Activated CD4-positive, CD25-positive, alpha-beta regulatory T cell treated with anti-CD3 and anti-CD28 coated beads, Interleukin-2, amount 50 U/mL, for 72 hours (primary cell): ENCODE measurements at places on chromosomes 6 and 20.

DNA sequence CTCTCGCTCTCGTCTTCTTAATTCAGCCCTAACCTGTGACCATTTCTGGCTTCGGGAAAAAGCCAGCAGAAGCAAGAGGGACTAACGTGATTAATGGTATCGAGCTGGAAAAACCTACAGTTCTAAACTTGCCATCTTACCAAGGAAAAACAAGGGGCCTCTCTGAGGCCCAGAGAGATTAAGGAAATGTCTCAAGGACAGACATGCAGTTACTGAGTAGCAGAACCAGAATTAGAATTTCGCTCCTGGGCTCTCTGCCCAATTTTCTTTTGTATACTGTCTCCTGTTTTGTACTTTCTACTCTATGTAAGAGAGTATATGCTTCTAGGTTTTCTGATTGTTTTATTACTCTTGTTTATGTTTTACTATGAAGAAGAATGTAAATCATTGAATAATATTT is 67.8 kb upstream of the LTV1 start:
- DNase-seq = no peak

DNA sequence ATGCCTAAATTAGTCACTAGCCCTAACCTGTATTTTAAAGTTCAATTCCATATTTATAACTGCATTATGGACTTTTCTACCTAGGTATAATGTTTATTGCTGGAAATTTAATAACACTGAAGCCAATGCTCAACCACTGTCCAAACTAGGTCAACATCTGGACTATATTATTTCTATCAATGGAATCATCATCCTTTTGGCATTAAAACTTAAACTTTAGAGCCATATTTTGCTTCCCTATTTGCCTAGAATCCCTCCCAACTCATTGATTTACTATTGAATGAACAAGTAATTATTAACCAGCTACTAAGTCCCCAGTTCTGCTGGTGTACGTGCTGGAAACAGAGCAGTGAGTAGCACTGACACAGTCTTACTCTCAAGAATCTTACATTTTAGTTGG is 291.7 kb upstream of the SPTLC3 start:
- no peak for DNase-seq

DNA sequence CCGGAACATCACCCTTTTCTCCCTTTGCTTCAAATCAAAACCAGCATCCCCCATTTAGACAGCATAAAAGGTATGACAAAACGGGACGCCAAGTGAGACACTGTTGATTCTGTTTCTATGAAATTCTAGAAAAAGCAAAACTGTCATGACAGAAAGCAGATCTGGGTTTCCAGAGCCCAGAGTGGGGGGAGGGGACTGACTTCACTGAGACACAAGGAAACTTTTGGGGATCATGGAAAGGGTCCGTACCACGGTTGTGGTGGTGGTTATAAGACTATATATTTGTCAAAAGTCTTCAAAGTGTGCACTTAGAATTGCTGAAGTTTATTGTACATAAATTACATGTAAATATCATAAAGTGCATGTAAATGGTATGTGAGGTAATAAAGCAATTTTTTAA is 82.6 kb downstream of the SLC22A3 start:
- no peak for DNase-seq

DNA sequence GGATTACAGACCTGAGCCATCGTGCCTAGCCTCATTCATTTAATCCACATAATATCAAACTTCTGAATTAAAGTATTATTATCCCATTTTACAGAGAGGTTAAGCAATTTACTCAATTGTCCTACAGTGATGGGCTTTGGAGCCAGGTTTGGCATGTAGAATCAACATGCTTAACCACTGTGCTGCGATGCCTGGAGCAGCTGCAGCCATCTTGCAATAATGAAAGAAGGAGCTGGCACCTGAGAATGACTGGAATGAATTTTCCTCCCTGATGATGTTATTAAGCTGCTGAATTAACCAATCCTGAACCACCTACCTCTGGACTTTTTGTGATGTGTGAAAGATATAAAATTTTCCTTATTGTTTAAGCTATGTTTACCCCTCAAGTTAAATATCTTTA is 13.1 kb upstream of the CCND3 start:
- DNase-seq = no peak

DNA sequence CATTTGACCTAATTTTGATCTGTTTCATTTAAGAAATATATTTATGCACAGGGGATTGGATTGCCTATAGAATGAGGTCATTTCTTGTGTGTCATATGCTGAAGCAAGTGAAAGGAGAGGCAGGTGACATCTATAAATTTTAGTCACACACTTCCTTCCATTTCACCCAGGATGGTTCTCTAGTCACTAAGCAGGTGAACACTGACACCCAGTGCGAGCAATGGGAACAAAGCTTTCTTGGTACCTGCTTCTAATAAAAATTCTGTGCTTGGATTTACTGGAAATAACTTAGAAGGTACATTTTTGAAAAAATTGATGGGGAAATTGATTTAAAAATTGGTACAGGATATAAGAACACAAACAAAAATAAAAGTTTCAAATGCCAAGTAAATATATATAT is 66.9 kb upstream of the MC3R start:
- no peak for DNase-seq

- DNase-seq = no peak
Observed at GRCh38 chr20:417801-418342, 9.8 kb downstream of the RBCK1 start.

- DNase-seq = no peak
Observed at GRCh38 chr6:39847221-39847620, 55.0 kb downstream of the DAAM2 start.

- peak; percentile 71 for DNase-seq
Observed at GRCh38 chr20:41692479-41693135, 74.4 kb upstream of the CHD6 start.

GRCh38 chr20:59018817-59019216 is 412 bp upstream of the TUBB1 start:
- DNase-seq = no peak
